WTC11 (cell line): ENCODE measurements at places on chromosomes 1 and 21. TPM values are rescaled to one million over a fixed set of nuclear protein-coding genes. Genes with fewer than 3 reads are reported as not detected.

DNA sequence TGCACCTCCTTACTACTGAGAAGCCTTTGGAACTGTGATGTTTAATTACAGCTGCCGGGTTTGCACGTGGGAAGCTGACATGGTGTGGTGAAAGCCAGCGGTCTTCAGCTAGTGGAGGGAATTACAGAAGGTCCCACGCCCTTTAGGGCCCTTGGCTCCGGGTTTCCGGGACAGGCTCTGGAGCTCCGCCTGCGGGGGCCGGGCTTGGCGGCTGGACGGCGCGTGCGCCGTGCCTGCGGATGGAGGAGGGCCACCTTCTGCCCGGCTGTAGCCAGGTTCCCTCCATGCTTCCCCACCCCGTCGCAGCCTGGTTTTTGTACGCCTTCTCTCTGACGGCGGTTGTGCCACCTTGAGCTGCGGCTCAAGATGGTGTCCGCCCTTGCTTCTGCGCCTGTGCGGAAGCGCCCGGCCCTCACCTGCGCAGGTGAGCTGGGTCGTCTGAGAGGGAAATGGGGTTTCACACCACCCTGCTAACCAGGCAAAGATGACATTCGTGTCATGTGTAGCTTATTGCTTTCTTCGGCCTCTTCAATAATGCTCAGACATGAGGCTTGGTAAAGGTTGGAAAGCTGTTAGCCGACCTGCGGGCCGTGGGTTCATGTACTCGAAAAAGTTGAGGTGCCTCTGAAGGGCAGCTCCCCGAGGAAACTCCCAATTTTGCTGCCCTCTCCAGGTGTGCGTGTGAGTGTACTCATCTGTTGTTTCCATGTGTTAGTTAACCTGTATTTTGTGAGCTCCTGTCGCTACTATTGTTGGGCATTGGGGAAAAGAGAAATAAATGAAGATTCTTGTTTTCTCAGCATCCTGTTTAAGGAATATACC lies 36.6 kb upstream of the OPRD1 start:
- H3K4me1 ChIP-seq, result 0 out of 2 replicates have a peak, but pooled peaks cover 3% of the 10 kb centered on the region
- peak overlapping the region; percentile 88 for H3K27ac ChIP-seq
- H3K4me3 ChIP-seq, result peak overlapping the region; percentile 69
- H3K27me3 ChIP-seq, result no peaks in the 10 kb centered on the region
- H3K36me3 ChIP-seq, result no peaks in the 10 kb centered on the region
- DNase-seq, result peak; percentile 77

RAB3B gene
- total RNA-seq, result 33.7 to 36.9 TPM (median 34.1 TPM) in 3 replicates

DNA sequence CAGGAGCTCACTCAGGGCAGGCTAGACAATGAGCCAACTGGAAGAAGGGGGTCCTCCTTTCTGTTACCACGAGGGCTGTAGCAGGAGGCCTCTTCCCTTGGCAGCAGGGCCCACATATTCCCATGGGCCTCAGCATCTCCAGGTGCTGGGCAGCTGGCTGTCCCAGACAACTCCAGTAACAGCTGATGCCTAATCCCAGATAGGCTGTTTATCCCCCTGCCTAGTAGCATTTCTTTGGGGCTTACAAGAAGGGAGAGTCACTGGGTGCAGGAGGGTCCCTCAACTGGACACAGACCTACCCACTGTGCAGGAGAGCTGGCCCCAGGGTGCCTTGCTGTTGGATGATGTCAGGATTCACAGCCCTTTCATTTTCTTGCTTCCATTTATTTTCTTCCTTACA lies 278.2 kb downstream of the DSCAM start:
- H3K36me3 ChIP-seq, result peaks cover 5% of the 10 kb centered on the region; the same call in 1 of the 2 replicates
- no peak overlapping the region for H3K27ac ChIP-seq
- H3K4me3 ChIP-seq, result no peak overlapping the region
- DNase-seq, result no peak

DNA sequence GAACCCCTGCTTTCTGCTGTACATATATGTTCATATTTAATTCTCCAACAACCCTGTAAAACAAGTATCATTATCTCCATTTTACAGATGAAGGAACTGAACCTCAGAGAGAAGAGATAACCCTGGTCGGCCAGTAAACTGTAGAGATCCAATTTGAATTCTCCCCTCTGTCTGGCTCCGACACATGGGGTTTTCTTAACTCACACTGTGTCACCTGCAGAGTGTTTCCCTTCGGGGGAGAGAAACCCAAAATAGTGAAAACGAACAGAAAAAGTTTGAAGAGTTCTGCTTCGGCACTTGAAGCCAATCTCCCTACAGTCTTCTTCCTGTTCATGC lies 17.4 kb upstream of the BCAR3 start:
- no peaks in the 10 kb centered on the region for H3K36me3 ChIP-seq
- 0 out of 2 replicates have a peak, but pooled peaks cover 2% of the 10 kb centered on the region for H3K4me1 ChIP-seq
- H3K27me3 ChIP-seq, result no peaks in the 10 kb centered on the region
- H3K4me3 ChIP-seq, result no peak overlapping the region
- no peak overlapping the region for H3K27ac ChIP-seq

DNA sequence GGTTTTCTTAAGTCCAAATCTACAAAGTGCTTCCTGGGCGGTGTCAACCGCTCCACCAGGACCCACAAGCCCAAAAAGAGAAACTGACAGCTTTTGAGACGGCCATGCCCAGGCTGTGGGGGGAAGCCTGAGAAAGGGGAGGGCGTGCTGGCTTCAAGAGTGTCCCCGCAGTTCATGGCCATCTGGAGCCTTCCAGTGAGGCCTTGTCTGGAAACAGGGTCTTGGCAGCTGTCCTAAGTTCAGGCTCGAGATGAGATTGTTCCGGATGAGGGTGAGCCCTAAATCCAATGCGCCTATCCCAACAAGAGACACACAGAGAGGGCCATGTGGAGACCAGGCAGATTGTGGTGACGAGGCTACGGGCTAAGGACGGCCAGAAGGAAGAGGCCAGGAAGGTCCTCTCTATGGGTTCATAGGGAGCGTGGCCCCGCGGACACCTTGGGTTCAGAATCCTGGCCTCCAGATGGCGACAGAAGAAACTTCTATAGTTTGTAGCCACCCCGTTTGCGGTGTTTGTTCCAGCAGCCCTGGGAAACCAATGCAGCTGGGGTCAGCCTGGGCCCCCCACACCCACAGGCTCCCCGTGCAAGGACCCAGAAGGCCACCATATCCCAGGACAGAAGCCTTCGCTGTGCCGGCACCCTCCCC lies 70.2 kb downstream of the ARHGEF16 start:
- H3K4me3 ChIP-seq, result no peak overlapping the region
- peaks cover 3% of the 10 kb centered on the region; the same call in 1 of the 2 replicates for H3K27me3 ChIP-seq
- H3K4me1 ChIP-seq, result no peaks in the 10 kb centered on the region
- peak overlapping the region; percentile 45; the same call in 1 of the 2 replicates for H3K27ac ChIP-seq

GRCh38 chr1:110916669-110917306 lies 43.8 kb downstream of the CD53 start:
- H3K27me3 ChIP-seq, result peaks cover under 1% of the 10 kb centered on the region; the same call in 1 of the 2 replicates
- 0 out of 2 replicates have a peak overlapping the region, but pooled peaks have one; percentile 22 for H3K27ac ChIP-seq
- H3K4me3 ChIP-seq, result no peak overlapping the region
- DNase-seq, result no peak
- H3K36me3 ChIP-seq, result no peaks in the 10 kb centered on the region

KRTAP19-7 gene
- total RNA-seq, result not detected in 3 replicates

- no peak for DNase-seq
- H3K27ac ChIP-seq, result no peak overlapping the region
- H3K27me3 ChIP-seq, result no peaks in the 10 kb centered on the region
- no peak overlapping the region for H3K4me3 ChIP-seq
- H3K4me1 ChIP-seq, result no peaks in the 10 kb centered on the region
Measured at GRCh38 chr1:220680085-220680687, 10.0 kb upstream of the C1orf115 start.

GRCh38 chr1:100921110-100921706 lies 25.3 kb downstream of the SLC30A7 start:
- H3K36me3 ChIP-seq, result peaks cover 40% of the 10 kb centered on the region
- no peak overlapping the region for H3K4me3 ChIP-seq
- no peaks in the 10 kb centered on the region for H3K4me1 ChIP-seq
- H3K27me3 ChIP-seq, result no peaks in the 10 kb centered on the region

ZMYM1 gene
- 37.0 to 39.2 TPM (median 38.5 TPM) in 3 replicates for total RNA-seq

- peaks cover 39% of the 10 kb centered on the region for H3K4me1 ChIP-seq
- H3K27ac ChIP-seq, result no peak overlapping the region
- DNase-seq, result no peak
Measured at GRCh38 chr1:167325151-167325550, 104.5 kb downstream of the POU2F1 start.

TMPRSS15 gene
- not detected in 3 replicates for total RNA-seq

RHCE gene
- 0.24 to 0.27 TPM in 2 of 3 replicates, not detected in the other for total RNA-seq

- no peaks in the 10 kb centered on the region for H3K27me3 ChIP-seq
- no peak overlapping the region for H3K27ac ChIP-seq
- DNase-seq, result no peak
- no peaks in the 10 kb centered on the region for H3K36me3 ChIP-seq
- no peak overlapping the region for H3K4me3 ChIP-seq
Measured at GRCh38 chr1:36109041-36109679, 15.9 kb downstream of the COL8A2 start.

STIL gene
- total RNA-seq, result 24.0 to 29.7 TPM (median 24.1 TPM) in 3 replicates

DNA sequence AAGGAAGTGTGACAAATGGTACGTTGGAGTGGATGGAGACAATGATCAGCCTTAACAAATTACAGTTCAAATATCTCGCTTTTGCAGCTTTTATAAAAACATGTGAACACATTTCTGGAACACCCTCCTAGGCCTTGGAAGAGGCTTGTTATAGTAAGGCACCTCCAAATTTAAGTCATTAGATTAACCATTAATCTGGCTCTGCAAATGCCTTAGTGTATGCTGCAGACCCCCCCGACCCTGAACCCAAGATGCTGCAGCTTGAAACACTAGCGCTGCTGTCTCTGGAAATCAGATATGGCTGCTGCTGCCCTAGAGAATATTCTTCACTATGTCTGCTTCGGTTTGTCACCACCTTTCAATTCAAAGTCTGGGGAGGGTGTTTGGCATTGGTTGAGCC lies 196.4 kb downstream of the MIS18A start:
- peaks cover 4% of the 10 kb centered on the region; the same call in 1 of the 2 replicates for H3K27me3 ChIP-seq
- no peak overlapping the region for H3K27ac ChIP-seq
- no peak overlapping the region for H3K4me3 ChIP-seq
- no peaks in the 10 kb centered on the region for H3K36me3 ChIP-seq

GRCh38 chr1:223133306-223133823 lies 9.7 kb downstream of the TLR5 start:
- DNase-seq, result no peak
- H3K4me1 ChIP-seq, result peaks cover 49% of the 10 kb centered on the region
- H3K4me3 ChIP-seq, result peak overlapping the region; percentile 69
- no peak overlapping the region for H3K27ac ChIP-seq

GRCh38 chr1:95990033-95990432 lies 731.6 kb upstream of the PTBP2 start:
- H3K4me1 ChIP-seq, result peaks cover 15% of the 10 kb centered on the region
- no peaks in the 10 kb centered on the region for H3K36me3 ChIP-seq
- H3K27ac ChIP-seq, result no peak overlapping the region
- H3K4me3 ChIP-seq, result no peak overlapping the region
- H3K27me3 ChIP-seq, result no peaks in the 10 kb centered on the region

PRMT2 gene
- total RNA-seq, result 53.7 to 57.9 TPM (median 56.6 TPM) in 3 replicates

DNA sequence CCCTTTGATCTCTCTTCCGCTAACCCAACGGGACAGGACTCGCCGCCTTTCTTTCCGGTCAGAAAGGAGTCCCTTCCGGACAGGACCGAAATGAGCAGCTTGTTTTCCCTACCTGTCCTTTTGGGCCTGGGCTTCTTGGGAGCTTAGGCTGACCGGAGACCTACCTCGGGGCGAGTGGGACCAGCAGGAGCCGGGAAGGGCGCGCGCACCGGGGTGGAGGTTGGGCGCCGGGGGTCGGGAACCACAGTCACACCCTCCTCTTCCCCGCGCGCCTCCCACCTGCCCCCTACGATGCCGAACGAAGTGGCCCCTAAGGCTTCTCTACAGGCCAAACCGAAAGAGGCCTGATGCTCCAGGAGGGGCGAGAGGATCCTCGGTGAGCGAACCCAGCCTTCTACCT lies 95.2 kb downstream of the PRKAB2 start:
- DNase-seq, result no peak
- peaks cover 41% of the 10 kb centered on the region for H3K4me1 ChIP-seq
- no peak overlapping the region for H3K4me3 ChIP-seq
- no peaks in the 10 kb centered on the region for H3K36me3 ChIP-seq

TINAGL1 gene
- total RNA-seq, result 7.2 to 8.4 TPM (median 8.4 TPM) in 3 replicates

PRAMEF18 gene
- total RNA-seq, result not detected in 3 replicates

DNA sequence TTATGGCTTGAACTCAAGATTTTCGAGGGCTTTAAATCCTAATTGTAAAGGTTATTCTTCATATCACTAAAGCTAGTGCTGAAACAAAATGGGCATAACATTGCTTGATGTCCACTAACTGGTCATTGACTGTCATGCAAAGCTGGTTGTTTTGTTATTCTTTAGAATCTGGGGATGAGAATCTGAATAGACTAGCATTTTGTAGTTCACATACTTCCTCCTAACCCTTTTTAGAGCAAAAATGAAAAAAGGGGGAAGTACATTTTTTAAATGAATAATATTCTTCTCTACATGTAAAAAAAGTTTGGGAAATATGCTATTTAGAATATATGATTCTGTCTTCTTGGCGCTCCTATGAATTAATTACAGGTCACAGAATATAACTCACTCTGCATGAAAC lies 72.2 kb upstream of the HMCN1 start:
- no peaks in the 10 kb centered on the region for H3K36me3 ChIP-seq
- H3K4me1 ChIP-seq, result peaks cover 35% of the 10 kb centered on the region
- no peaks in the 10 kb centered on the region; the same call in 1 of the 2 replicates for H3K27me3 ChIP-seq
- no peak overlapping the region for H3K27ac ChIP-seq
- DNase-seq, result no peak

SLC25A24 gene
- 34.9 to 39.1 TPM (median 35.9 TPM) in 3 replicates for total RNA-seq

BOLA1 gene
- 15.3 to 19.5 TPM (median 15.4 TPM) in 3 replicates for total RNA-seq

TNFRSF18 gene
- 0.83 to 1.2 TPM (median 1.1 TPM) in 3 replicates for total RNA-seq

ALPL gene
- 140 to 148 TPM (median 148 TPM) in 3 replicates for total RNA-seq

SPRR2B gene
- total RNA-seq, result not detected in 3 replicates
